ENCODE measurements at places on chromosomes 4 and X.

DNA sequence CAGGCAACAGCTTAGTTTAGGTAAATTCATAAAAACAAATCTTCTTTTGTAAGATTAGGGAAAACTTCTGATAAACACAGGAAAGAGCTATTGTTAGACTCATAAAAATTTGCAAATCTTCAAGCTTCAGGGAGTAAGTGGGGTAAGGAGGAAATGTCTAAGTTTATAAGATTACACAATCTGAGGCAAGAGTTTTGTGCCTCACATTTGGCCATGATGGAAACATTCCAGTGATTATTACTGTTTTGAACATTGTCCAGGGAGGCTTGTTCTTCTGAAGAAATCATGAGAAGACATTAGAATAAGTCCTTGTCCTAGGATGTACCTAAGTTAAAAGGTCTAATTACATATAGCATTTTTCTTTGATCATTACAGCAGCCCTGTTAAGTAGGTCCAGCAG is 72.8 kb downstream of the MAOB start:
- no peak for DNase-seq

DNA sequence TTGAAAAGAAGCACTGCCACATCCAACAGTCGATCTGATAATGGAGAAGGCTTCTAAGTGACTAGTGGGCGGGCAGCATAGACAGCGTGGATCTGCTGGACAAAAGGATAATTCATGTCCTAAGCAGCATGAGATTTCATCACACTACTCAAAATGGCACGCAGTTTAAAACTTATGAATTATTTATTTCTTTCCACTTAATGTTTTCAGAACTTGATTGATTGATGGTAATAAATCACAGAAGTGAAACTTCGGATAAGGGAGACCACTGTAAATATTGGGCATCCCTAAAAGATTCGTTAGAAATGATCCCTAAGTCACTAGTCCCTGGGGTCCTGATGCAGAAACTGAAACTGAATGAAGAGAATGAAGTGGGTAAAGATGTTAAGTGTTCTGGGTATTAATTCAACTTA is 93.0 kb upstream of the ANK2 start:
- no peak for DNase-seq

- DNase-seq = peak; percentile 72
These were observed 8.8 kb downstream of the TMEM255A start for GRCh38 chrX:120302434-120302833.

DNA sequence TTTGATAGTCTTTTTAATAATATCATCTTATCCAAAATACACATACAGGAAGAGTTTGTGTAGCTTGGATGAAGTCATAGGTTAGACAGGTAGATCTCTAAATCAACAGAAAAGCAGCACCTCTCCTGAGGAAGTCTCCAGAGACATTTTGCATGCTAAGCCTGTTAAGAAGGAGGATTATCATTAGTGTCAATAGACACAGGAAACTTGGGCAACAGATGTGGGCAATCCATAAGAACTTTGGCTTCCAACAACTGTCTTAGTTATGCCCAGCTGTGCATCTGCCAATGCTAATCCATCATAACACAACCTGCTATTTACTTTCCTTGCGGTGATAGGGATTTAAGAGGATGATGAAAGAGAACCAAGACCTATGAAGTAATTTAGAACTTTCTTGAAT is 1052.6 kb downstream of the RPA4 start:
- DNase-seq = no peak

DNA sequence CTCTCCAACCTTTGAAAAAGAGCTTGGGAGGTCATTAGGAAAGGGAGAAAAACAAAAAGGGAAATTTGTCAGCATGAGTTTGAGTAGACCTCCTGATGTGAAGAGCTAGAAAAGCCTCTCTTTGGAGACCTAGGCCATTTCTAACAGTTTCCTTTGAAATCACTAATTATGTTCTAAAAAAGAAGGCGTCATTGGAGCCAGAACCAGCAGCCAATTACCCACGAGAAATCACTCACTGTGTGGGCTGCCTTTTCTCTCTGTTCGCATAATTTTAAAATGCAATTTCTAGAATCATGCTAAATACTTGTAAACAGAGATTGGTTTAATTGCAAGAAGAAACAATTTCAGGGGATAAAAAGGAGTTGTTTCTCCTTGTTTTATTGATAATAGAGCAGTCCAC is 246.3 kb upstream of the GATB start:
- DNase-seq = no peak

GRCh38 chr4:5892323-5893003 is 423 bp downstream of the CRMP1 start:
- no peak for DNase-seq

DNA sequence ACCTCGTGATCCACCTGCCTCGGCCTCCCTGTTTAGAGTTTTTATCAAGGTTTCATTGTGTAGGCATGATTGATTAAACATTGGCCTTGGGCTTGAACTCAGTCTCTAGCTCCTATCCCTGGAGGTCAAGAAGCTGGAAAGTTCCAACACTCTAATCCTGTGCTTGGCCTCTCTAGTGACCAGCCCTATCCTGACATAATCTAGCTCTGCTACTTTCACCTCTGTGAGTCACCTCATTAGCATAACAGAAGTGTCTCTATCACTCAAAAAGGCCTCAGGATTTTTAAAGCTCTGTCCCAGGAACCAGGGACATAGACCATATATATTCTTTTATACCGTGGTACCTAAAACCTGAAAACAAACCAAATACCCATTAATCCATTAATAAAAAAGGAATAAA is 377.5 kb downstream of the CENPC start:
- no peak for DNase-seq

- DNase-seq = no peak
These were observed 23.5 kb upstream of the THOC2 start for GRCh38 chrX:123756320-123756719.

GRCh38 chrX:101485212-101485949 is at the start of gene ARMCX4:
ARMCX4 (plus strand) TSS chrX:101485456; CDS start chrX:101488590, 3,134 bp downstream.
- DNase-seq = peak; percentile 48

DNA sequence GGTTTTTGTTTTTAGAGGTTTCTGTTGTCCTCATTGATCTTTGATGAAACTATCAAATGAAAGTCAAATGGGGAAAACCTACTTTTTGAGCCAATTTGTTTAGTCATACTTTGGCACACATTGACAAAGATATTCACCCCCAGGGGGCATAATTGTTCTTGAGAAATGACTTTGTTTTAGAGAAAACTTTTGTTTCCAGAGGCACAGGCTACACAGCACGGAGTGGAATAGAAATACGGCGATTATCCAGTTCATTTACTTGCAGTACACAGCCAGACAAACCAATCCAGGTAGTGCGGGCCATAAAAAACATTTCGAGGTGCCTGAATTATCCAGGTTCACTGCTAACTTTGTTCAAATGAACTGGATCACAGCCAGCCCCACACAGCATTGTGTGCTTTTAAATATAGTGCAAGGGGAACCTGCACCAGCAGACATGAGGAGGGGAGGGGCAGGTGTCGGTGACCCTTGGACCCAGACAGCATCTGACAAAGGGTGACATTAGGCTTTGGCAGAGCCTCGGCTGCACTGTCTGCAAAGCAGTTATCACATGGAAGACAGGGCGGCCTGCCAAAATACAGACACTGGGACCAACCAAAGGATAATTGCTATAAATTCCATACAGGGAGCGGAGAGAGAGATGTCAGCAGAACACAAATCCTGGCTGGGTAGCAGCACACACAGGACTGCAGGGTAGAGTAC is 179.6 kb upstream of the NOCT start:
- no peak for DNase-seq

DNA sequence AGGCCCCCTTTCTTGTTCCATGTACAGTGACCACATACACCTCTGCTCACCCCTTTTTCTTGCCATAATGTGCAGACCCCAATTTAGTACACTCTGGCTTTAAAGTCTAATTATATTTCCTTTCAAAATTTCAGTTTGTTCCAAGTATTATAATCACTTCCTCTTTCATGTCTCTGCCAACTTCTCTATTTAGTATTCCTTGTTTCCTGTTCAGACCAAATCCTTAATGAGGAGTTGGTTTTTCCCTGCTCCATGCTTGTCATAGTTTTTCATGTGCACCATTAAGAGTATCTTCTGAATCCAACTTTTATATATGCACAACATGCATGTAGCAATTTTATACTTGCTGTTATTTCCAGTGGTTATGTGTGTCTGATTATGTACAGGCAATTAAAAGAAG is 32.3 kb downstream of the USP53 start:
- DNase-seq = no peak

DNA sequence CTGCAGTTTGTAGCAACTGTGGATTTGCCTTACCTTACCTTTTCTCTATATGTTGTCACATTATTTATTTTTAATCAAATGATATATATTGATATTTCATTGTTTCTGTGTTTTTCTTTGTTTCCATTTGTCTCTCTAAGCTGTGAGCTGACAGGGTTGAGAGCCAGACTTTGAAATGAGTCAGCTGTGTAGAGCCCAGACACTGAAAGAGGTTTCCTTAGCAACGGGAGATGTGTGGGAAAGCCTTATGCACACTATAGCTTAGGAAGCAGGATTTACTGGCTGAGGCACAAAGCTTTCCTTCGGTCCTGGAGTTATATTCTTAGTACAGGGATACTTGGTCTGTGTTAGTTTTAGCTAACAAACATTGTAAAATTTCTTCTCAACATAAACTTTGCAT is 192.2 kb downstream of the FGF13 start:
- DNase-seq = no peak

DNA sequence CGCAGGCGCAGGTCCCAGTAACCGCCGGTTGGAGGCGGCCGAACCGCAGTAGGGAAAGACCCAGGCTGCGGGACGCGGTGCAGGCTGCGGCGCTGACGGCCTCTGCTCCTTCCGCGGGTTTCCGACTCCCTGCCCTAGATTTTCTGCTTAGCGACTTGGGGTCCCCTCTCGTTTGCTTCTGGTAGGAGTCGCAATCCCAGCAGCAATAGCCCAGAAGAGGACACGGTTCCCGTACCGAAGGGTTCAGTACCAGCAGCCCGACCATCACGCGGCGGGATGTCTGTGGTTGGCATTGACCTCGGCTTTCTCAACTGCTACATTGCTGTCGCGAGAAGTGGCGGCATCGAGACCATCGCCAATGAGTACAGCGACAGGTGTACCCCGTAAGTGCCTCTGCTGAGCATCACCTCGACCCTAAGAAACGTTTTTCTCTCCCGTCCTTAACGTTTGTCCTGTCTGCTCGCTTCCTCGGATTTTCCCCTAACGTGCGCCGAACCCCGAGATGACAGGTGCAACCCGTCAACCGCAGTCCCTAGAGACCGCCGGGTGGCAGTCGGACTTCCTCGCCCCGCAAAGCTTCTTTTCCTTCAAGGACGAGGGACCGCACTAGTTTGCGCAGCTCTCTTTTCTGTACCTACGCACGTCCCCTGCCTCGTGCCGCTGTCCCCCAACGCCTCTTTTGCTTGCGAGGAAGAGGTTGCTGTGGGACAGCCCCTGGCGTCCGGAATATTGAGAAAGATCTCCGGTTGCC is at the start of gene HSPA4L:
Gene HSPA4L, plus strand, starts transcription at position 48 of the 751 bp plus-strand sequence. Its CDS starts 229 bp downstream, at position 277.
- peak; percentile 43 for DNase-seq

DNA sequence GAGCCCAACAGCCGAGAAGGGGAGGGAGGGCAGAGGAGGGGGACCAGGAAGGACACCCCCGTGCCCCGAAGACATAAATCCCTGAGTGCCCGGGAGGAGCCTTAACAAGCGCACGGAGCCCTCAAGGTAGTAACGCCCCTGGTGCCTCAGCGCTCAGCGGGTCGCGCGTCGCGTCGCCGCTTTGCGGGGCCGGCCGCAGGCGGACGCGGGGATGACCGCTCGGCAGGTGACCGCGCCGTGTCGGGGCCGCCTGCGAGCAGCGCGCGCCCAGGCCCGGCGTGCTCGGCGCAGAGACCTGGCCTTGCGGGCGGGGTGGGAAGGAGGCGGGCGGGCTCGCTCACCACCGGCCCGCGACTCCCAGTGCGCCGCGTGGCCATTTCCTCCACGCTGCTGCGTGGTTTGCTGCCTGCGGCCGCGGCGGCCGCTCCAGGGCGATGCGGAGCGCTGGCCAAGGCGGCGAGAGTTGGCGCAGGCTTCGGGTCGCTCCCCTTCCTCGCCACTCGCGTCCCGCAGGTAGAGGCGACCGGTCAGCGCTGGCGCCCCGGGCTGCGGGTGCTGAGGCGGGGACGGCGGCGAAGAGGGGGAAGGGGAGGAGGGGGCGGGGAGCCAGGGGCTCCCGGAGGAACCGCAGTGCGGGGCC is 632 bp downstream of the CCSER1 start:
- DNase-seq = no peak

GRCh38 chrX:153593811-153594500 is 5.0 kb downstream of the CCNQ start:
- no peak for DNase-seq

GRCh38 chrX:37854748-37855147 is 7.4 kb upstream of the DYNLT3 start:
- DNase-seq = no peak

- no peak for DNase-seq
These were observed 127.9 kb upstream of the LIMCH1 start for GRCh38 chr4:41410049-41410448.

DNA sequence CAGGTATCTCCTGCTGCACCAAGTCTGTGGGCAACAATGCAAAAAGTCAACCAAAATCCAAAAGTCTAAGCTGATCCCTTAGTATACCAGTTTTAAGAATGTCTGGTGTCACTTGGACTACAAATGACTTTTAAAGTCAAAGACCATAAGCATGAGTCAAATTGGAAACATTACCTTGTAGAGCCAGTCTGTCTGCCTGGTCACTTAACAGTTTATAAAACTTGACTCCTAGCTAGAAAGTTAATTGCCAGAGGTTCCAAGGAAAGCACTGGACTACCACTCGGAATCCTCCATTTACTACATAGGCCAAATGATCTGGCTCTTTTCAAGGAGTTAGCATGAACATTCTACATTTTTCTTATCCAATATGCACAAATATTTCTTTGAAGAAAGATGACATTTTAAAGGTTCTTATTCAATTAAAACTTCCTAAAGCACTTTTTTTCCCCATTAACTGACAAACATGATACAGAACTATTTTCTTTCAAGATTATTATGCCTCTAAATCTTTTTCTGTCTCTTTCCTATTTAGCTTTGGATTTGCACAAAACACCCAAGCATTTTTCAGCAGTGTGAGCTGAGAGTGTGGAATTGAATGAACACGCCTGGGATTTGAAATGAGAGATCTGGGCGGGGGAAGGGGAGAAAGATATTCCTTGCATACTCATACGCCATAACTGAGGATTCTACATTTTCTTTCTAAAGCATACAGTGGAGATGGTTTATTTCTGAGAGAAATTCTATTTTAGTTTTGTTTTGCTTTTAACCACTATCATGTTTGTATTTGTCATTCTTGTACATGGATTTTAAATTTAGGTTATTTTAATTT is 188.4 kb downstream of the SHROOM3 start:
- no peak for DNase-seq

Data from CD4-positive, alpha-beta T cell treated with Interleukin-21 for 1 hour (primary cell).